ENCODE measurements at places on chromosomes 11 and 22.

- no peak for DNase-seq
Measured at GRCh38 chr11:93611836-93612677, 49.4 kb upstream of the CEP295 start.

- DNase-seq = no peak
Measured at GRCh38 chr22:47200273-47201051, 438.0 kb downstream of the TBC1D22A start.

- DNase-seq = no peak
Measured at GRCh38 chr11:7523416-7524210, 9.8 kb downstream of the PPFIBP2 start.

GRCh38 chr11:12831471-12832202 lies 157.4 kb downstream of the TEAD1 start:
- DNase-seq = no peak

GRCh38 chr11:119752345-119752871 lies 23.4 kb upstream of the NECTIN1 start:
- no peak for DNase-seq

- DNase-seq = no peak
Measured at GRCh38 chr11:119889728-119890280, 160.8 kb upstream of the NECTIN1 start.

DNA sequence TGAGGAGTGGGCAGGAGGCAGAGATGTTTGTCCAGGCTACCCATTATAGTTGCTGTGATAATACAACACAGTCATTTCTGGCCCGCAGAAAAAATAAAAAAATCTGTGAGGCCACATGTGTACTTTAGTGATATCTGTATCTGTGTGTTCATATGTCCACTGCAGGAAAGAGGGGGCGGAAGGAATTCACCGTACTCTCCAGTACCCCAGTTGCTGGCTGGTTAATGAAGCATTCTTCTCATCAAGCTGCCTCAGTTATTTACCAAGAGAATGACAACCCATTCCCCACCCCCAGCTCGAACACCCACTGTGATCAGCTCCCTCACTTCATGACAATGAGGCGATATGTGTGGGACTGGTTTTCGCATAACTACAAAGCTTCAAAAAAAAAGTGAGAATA lies 309.3 kb downstream of the SOX6 start:
- no peak for DNase-seq

DNA sequence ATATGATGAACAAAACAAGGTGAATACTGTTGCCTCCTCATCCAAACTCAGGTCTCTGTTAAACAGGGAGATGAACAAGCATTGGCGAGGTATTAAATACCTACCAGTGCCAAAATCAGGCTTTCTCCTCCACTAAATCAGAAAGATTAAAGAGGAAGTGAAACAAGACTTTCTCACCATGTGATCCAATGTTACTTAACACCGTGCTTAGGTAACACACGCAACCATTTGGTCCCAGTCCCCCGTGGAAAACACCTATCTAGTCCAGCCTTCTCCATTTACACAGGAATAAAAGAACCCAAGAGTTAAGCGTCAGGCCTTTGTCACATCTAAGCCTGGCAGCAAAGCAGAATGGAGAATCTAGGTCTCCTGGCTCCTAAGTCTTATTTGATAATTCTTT lies 34.5 kb downstream of the TENM4 start:
- DNase-seq = no peak

DNA sequence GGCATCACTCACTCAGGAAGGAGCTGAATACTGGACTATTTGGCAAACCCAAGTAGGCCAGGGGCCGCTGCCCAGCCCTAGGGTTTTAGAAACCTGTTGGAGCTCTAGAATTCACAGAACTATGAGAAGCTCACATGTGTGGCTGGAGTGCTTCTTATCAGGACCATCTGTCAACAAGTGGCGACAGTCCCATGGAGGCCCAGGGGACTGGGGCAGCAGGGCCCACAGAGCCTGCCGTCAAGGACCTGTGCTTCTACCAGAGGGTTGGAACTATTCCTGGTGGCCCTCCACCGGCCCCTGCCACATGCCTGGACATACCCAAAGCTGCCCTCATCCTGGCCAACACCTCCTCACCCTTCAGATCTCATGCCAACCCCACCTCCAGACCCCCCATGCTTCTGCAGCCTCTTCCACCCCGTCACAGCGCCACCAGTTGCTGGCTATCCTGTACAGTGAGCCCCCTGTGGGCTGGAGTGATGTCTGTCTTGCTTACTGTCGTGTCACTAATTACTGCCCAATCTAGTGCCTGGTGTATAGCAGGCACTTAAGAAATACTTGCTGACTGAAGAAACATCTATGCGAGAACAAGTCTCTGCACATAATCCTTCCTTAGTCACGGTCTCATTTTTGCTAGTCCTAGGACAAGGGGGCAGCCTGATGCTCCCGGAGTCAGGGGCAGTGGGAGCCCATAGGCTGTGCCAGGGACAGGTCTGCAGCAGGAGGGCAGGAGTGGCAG lies 27.2 kb upstream of the RASL10A start:
- no peak for DNase-seq

GRCh38 chr11:13831696-13832095 lies 130.8 kb upstream of the SPON1 start:
- no peak for DNase-seq

DNA sequence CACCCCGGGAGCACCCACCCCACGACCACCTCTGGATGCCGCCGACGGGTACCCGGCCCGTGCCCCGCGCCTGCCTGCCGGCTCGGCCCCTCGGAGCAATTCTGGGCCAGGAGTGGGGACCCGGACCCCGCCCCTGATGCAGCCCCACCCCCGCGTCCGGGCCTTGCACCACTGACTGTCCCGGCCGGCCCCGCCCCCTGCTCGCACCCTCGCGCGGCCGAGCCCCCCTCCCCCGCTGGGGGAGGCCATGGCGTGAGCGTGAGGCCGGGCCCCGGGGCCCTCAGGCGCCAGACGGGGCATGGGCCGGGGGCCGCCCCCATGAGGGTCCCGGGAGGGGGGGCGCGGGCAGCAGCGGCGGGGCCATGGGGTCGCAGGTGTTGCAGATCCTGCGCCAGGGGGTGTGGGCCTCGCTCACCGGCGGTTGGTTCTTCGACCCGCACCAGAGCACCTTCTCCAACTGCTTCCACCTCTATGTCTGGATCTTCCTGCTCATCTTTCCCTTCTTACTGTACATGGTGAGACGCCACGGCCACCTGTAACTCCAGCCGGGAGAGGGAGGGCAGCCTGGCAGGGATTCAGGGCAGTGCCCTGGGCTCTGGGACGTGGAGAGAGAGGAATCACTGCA lies 486 bp downstream of the PCNX3 start:
- DNase-seq = peak; percentile 53

DNA sequence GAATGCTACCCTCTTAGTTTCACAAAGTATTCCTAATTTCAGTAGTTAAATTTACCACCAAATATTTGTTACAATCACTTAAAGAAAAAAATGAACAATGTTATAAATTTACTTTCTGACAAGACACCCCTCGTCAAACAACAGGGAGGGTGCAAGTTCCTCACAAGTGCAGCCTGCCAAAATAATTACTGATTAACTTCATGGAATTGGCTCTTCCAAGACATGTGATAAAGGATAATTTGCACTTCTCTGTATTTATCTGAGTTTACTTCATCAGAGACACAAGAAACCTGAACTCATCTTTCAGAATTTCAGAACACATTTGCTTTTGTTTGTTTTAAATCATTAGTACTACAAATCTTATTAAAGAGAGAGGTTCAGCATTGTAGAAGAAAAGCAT lies 66.5 kb downstream of the LARGE2 start:
- DNase-seq = no peak

DNA sequence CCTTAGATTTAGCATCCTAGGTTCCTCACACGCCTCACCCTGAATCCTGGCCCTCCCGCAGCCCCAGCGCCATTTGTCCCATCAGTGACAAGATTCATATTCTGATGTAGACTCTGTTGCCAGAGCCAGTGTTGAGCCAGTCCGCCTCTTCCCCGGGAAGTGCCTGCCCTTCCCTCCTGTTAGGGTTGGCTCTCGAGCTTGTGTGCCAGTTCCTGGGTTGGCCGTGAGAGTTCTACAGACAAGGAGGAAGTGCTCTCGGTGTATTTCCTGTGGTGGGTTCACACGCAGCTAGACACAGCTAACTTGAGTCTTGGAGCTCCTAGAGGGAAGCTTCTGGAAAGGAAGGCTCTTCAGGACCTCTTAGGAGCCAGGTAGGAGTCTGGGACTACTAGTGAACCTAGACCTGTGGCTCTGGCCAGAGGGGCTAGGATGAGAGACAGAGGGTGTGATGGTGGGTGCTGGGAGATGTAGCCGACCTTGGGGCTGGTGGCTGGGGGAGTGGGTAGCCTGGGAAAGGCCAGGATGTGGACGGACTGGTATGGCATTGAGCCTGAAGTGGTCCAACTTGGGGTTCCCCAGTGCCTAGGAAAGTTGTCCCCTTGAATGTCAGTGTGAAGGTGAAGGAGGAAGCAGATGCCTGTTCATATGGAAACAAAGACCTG lies at the start of gene IL18BP:
TSS of gene IL18BP (plus strand) at position 261 of the 662 bp plus-strand sequence. CDS start 1,076 bp downstream, outside the sequence.
- no peak for DNase-seq

- DNase-seq = no peak
Measured at GRCh38 chr11:129249923-129250322, 57.8 kb upstream of the ARHGAP32 start.

GRCh38 chr11:105618343-105618955 lies 8.6 kb downstream of the GRIA4 start:
- no peak for DNase-seq

GRCh38 chr11:123273616-123274015 lies 78.6 kb upstream of the CLMP start:
- no peak for DNase-seq

DNA sequence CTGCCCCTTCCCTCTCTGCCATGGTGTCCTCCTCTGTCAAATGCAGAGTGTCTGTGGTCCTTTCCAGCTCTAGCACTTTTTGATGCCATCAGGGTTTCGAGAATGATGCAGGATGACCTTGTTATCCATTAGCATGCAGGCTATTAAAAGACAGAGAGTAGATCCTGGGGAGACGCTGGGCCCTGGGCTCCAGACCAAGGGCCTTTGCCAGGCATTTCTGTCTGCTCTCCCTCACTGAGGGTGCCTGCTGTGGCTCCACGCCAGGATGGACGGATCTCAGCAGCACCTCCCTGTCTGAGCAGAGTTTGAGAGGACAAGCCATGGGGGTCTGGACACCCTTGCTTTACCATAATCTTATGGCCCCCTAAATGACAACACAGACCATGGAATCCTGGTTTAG lies 110.8 kb upstream of the CD82 start:
- DNase-seq = no peak

DNA sequence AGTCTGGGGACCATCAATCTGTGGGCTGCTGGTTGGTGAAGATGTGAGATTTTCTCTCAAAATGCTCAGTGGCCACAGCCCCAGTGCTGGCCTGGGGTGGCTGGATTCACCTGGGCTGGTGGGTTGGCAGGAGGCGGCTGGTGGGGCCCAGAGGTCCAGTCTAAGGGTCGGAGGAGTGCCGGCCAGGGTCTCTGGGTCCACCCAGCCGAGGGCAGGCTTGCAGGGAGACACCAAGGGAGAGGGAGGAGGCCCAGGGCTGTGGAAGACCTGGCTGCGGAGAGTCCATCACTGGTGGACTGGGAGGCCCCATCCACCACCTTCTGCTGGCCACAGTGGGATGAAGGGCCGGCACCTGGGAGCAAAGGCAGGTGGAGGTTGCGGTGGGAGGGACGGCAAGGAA lies 582 bp upstream of the SHANK3 start:
- DNase-seq = no peak

GRCh38 chr11:5596607-5597201 lies at the start of gene TRIM6:
TSS of gene TRIM6 (plus strand) at chr11:5596637. CDS start at chr11:5596898, 261 bp downstream.
- DNase-seq = peak; percentile 39

DNA sequence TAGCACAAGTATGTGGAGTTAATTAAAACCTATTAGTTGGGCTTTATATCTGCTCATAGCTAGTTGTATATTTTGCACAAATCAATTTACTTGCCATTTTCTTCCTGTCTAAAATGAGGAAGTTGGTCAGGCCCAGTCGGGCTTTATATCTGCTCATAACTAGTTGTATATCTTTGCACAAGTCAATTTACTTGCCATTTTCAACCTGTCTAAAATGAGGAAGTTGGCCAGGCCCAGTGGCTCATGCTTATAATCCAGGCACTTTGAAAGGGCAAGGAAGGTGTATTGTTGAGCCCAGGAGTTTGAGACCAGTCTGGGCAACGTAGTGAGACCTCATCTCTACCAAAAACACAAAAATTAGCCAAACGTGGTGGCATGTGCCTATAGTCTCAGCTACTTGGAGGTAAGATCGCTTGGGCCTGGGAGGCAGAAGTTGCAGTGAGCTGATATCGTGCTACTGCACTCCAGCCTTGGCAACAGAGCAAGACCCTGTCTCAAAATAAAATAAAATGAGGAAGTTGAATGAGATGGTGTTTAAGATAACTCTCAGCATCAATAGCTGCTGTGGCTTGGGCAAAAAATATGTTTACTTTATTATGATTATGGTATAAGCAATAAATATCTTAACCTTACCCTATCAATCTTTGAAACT lies 1558.6 kb upstream of the RAG2 start:
- no peak for DNase-seq

DNA sequence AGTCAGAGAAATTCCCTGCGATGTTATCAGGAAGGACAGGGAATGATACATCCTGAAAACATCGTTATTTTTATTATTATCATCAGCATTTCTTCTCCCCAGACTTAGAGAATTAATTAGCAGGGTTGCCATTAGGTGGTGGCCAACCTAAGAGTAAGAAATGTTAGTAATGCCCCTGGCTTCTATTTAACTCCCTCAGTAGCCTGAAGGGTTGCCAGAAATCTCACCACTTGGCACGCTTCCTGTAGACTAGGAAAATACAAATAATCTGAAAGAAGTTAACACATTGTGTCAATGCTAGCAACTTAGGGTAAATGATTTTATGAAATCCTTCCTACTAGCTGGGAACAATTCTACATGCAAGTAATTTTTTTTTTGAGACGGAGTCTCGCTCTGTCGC lies 45.5 kb downstream of the ENDOD1 start:
- DNase-seq = no peak

DNA sequence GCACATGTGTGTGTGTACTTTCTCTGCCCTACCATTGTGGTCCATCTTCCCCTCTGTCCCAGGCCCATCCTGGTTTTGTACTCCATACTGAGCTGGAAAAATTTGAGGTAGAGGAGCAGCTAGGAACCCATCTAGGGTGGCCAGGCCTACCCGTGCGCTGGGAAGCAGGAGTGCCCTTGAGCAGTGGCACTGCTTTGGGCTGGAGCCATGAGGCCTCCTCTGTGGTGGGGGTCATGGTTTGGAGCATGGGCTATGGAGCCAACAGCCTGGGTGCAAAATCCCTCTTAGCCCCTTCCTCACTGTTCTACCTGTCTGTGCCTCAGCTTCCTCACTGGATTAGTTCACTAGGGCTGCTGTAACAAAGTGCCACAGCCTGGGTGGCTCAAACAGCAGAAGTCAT lies 21.9 kb upstream of the ALG8 start:
- DNase-seq = no peak

- DNase-seq = no peak
Measured at GRCh38 chr11:123186286-123186685, 8.8 kb downstream of the CLMP start.

DNA sequence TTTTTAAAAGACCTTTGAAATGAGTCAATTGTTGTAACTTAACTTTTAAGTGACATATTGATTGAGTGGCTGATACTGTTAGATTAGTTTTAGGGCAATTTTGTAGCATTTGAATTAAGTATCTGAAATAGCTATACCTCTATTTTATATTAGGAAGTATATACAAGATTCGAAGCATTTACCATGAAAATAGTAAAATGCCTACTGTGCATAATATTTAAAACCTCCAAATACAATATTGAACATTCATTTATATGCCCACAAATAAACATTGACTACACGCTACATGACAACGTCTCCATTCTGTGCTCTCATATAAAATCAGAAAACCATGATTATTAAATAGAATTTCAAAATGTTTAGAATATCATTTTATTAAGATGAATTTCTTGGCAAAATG lies 14.5 kb downstream of the SOX6 start:
- no peak for DNase-seq
